ENCODE measurements at places on chromosomes 12 and 14.

DNA sequence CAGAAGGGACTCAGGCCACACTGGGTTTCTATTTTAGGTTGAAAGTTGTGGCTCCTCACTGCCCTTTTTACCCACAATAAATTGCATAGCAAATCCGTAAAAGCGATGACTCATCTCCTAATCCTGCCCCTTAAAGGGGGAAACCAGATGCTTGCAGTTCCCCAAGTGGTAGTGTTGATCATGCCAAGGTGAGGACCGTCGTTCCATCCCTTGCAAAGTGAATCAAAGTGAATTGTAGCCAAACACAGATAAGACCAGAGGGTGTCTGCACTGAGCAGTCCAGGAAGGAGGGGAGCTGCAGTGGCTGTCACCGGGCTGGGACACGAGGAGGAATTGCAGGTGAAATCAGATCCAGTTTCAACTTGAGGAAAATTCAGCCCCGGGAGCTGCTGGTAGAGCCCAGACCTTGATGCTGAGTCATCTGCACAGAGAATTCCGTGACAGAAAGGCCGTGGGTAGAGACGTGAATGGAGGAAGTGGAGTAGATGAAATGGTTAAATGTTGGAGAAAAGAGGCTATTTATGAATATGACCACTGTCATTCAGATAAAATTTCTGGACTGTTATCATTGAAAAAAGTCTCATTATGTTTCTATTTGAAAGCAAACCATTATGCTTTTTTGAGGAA is 44.2 kb upstream of the MMP17 start:
- DNase-seq = no peak

- DNase-seq = no peak
Observed at GRCh38 chr12:52975820-52976573, 27.1 kb downstream of the KRT18 start.

GRCh38 chr14:20486684-20487395 is 17.6 kb downstream of the PNP start:
- peak; percentile 17 for DNase-seq

DNA sequence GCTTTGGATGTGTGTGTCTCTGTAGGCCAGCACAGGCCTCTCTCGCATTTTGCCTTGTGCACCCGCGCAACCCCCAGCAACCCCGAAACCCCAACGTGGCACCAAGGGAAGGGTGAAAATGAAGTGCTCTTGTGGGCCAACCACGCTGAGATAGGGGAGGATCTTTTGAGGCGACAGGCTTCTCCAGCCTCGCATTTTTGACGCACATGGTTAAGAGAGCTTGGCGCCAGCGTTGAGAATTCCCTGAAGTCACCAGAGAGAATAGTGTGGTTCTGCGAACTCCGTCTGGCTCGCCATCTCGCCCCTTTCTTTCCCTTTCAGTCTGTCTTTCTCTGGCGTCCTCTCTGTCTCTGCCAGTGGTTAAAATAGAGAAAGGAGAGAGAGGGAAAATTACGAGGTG is 1.9 kb upstream of the TBX3 start:
- DNase-seq = no peak

GRCh38 chr14:77268989-77269600 is 1.9 kb downstream of the NGB start:
- no peak for DNase-seq

GRCh38 chr14:20798932-20799331 is 3.7 kb downstream of the RNASE1 start:
- DNase-seq = no peak

DNA sequence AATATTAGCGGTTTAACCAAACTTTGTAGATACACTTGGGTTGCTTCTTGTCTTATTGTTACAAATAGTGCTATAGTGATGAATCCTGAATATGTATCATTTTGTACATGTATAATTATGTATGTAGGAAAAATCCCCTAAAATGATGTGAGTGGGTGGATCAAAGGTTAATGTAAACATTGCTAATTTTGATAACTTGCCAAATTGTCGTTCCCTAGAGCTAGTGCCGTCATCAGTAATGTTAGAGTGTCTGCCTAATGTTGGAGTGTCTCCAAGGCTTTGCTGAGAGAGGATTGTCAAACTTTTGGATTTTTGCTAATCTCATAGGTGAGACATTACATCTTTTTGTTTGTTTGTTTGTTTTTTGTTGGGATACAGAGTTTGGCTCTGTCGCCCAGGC is 44.4 kb downstream of the AEBP2 start:
- no peak for DNase-seq

DNA sequence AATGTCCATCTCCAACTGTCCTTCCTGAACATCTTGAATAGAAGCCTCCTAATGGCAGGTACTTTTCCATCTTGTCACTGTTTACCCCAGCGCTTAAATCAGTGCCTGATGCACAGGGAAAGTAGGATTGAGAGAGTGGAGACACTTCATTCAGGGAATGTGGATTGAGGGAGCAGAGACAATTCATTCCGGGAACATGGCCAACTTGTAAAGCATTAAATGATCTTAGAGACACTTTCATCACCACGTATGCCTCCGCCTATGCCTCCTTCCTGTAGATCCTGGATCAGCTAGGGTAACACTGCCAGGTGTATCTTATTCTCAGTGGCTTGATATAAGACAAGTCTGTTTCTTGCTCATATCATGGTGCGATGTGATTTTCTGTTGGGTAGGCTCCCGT is 67.6 kb upstream of the CSRP2 start:
- DNase-seq = no peak

DNA sequence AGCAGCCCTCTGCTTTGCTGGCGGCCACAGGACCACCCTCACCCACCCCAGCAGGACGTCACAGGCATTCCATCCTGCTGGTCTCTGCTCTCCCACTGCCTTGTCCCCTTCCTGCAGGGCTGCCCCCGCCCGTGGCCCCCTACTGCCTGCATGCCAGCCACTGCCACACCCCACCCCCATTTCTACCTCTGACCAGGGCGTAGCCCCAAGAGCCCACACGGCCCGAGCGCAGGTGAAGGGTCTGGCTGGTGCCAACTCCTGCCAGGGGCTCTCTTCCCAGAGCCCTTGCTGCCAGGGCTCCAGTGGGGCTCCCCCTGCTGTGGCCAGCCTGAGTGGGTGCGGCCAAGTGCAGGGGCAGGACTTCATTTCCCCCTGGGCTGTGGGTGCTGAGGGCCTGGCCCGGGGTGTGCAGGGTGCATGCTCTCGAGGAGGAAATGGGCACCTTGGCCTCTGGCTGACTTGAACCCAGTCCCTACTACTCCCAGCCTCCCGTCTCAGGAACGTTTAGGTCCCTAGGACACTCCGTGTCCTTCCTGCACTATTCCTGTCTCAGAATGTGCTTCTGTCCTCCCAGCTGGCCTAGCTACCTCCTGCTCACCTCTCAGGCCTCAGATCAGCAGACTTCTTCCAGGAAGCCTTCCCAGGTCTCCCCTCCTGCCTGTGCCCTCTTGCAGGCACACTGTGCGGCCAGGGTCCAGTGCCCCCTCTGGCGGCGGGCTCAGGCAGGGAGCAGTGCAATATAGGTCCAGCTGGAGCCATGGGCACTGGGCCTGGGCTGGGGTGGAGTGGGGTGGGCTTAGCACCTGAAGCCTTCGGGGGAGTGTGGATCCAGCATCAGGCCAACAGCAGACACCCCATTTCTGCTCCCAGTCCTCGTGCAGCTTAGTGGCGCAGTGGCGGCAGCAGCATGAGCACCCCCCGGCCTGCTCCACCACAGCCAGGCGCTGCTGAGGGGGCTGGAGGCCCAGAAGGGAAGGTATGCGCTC is 1.4 kb downstream of the LBHD2 start:
- no peak for DNase-seq

DNA sequence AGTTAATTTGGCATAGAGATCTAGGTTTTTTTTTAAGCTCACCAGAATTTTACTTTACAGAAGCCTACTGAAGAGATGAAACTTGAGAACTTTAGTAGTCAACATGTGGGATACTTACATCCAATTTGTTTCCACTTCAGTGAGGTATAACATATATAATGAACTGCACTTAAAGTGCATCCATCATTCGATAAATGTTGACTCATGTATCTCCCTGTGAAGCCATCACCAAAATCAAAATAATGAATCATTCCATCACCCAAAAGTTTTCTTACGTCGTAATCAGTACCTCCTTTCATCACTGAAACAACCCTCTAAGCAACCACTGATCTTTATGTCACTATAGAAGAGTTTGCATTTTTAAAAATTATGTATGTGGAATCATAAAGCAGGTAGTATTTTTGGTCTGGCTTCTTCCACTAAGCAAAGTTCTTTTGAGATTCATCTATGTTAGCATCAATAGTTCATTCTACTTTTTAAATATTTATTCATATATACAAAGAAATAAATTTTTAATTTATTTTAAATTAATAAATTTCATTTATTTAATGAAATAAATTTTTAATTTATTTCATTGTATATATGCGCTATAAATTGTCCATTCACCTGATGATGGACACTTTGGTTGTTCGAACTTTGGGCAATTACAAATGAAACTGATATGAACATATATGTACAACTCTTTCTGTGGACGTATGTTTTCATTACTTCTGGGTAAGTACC is 2.0 kb upstream of the CPNE8 start:
- no peak for DNase-seq

- no peak for DNase-seq
Observed at GRCh38 chr14:85325134-85326017, 204.6 kb upstream of the FLRT2 start.

DNA sequence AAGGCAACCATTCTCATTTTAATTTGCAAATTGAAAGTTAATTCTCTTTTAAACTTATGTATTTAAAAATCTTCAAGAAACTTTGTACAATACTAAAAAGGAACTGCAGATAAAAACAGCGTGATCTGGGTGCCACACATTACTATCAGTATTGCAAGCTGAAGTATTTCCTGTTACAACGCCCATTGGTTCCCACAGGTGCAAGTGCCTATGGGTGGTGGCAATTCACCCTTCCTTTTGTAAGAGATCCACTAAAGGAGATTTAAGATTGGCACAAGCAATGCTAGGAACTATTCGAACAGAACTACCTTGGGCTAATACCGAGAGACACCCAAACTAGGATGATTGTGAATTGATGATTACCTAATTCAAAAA is 13.2 kb downstream of the TAOK3 start:
- DNase-seq = peak; percentile 5

GRCh38 chr12:70317781-70318180 is 48.3 kb upstream of the KCNMB4 start:
- no peak for DNase-seq

- DNase-seq = no peak
Observed at GRCh38 chr14:68608574-68608962, 184.3 kb downstream of the ZFP36L1 start.

DNA sequence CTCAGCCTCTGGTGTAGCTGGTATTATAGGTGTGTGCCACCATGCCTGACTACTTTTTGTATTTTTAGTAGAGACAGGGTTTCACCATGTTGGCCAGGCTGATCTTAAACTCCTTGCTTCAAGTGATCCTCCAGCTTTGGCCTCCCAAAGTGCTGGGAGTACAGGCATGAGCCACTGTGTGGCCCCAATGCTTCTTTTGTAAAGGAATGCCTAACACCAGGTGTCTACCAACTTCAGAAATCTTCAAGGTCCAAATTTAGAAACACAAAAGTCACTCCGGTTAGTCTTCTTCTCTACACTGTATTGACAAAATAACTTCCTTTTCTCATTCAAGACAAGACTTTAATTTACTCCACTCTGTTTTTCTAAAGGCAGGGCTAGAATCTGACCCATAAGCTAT is 188.7 kb downstream of the PRKD1 start:
- no peak for DNase-seq

GRCh38 chr12:64082116-64082515 is 140.0 kb downstream of the KICS2 start:
- DNase-seq = no peak

GRCh38 chr12:132356691-132357622 is 27.6 kb upstream of the GALNT9 start:
- DNase-seq = no peak

DNA sequence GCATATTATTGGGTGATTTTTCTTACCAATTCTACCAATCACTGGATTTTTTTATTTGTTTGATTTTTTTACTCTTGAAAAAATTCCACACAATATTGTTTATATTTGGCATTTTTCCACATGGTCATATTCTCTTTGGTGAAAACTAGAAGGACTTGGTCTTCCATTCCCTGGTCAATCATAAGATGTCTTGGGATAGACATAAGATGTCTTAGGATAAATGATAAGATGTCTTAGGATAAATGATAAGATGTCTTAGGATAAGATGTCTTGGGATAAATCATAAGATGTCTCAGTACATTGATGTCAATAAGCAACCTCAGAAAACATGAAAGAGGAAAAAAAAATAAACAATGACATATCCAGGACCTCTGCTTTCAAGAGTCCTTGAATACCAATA is 309.1 kb downstream of the LRFN5 start:
- DNase-seq = no peak

DNA sequence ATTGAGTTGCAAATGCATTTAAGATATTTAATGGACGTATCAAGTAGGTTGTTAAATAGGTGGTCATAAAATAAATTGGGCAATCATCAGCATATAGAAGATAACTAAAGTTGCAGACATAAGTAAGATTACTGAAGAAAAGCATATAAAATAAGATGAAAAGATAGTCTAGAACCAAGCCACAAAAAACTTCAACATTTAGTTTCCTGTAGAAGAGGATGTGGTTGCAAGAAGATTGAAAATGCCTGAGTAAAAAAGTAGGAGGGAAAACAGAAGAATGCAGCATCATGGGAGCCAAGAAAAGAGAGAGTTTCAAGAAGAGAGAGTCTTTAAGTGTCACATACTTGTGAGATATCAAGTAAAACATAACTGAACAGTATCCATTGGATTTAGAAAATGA is 17.6 kb upstream of the SLC16A7 start:
- DNase-seq = no peak

- no peak for DNase-seq
Observed at GRCh38 chr12:17992002-17992656, 97.9 kb downstream of the RERGL start.

GRCh38 chr14:35380794-35381193 is 23.8 kb downstream of the NFKBIA start:
- DNase-seq = no peak

DNA sequence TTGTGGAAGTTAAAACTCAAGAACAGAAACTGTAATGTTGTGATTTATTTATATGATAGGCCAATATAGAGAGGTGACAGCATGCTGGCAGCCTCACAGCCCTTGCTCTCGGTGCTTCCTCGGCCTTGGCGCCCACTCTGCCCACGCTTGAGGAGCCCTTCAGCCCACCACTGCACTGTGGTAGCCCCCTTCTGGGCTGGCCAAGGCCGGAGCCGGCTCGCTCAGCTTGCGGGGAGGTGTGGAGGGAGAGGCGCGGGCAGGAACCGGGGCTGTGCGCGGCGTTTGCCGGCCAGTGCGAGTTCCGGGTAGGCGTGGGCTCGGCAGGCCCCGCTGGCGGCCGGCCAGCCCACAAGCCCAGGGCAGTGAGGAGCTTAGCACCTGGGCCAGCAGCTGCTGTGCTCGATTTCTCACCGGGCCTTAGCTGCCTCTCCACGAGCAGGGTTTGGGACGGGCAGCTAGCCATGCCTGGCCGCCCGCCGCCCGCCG is 65.8 kb upstream of the SLC8A3 start:
- no peak for DNase-seq

Measured in stimulated activated naive CD4-positive, alpha-beta T cell (primary cell).